ENCODE measurements at places on chromosomes 5 and 9.

DNA sequence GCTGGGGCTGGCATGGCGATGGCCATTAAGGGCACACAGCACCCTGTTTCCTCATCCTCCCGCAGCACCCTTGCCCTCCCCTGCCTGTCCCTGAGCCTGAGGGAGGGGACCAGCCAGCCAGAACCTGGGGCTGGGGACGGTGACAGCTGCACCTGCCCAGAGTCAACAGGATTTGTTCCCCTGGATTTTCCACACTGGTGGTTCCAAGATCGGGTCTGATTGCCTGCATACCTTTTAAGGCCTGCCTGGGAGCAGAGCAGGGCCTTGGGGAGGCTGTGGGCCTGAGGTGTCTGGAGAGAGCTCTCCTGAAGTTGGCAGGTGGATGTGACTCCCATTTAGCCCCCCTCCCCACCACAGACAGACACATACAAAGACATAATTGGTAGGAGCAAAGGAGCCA, 61.0 kb upstream of the C5orf58 start:
- DNase-seq: no peak

DNA sequence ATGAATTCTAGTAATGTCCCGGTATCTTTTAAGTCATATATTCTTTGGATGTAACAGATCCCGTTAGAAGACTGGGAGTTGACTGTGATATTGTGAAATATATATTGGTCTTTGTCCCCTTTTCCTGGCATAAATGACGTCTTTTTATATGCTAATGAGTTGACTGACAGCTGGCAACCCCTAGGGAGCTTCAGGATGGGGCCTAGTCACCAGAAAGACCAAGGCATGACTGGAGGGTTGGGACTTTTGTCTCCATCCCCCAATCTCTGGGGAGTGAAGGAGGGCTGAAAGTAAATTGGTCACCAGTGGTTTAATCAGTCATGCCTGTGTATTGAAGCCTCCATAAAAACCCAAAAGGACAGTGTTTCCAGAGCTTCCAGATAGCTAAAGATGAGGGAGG, 241.6 kb downstream of the PJA2 start:
- no peak for DNase-seq

DNA sequence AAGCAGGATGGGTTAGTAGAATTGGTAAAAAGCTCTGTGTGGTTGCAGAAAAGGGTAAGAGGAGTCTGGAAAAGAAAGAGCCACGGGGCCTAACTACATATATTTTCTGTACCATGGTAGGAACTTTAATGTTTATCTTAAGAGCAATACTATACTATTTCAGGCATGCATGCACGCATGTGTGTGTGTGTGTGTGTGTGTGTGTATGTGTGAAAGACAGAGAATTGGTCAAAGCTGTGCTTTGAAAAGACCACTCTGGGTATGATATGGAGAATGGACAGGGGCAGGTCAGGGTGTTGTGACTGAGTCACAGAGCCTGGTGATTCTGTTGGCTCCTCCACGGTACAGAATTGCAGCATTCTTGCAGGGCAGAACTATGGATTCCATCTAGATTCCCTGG, 339.3 kb downstream of the SLIT3 start:
- no peak for DNase-seq

DNA sequence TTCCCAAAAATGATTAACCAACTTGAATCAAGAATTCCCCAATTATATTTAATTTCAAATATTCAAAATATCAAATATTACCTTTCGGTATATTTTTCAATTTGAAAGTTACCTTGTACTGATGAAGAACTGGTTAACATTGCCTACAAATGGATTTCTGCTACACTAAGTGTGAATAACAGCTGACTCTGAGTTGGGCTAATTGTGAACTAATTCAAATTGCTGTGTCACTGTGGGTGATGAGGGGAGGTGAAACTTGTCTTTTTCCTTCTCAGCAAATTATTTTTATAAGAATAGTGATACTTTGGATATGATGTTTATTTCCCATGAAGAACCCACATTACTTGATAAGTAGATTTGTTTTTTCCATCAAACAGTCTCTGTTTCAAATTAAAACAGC, 103.4 kb upstream of the RPS23 start:
- DNase-seq: no peak

DNA sequence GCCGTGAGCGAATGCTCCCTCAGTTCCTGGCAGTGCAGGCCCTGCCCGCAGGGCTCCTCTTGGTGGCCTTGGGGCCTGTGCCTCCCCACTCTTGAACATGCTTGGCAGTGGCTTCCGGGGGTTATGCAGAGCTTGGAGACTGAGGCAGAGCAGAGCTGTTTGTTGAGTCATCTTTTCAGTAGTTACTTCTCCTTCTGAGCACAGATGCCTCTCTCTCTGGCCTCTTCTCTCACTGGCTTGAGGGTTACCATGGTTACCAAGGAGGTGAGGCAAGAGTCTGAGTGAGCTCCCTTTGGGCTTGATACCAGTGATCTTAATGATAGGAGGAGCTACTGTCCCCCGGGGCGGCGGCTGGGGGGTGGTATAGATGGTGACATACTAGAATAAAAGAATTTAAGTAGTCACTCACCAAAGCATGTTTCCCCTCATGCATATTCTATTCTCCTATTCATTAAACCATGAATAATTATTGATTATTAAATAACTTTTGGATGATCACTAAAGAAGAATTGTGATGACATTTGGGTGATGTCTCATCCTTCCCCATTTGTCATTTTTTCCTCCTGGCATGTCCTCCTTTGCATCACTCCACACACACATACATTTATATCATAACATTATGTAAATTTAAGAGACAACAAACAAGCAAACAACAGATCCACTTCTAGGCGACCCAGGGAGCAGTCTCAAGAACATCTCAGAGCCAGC, 111.1 kb downstream of the ARHGAP26 start:
- DNase-seq: no peak

DNA sequence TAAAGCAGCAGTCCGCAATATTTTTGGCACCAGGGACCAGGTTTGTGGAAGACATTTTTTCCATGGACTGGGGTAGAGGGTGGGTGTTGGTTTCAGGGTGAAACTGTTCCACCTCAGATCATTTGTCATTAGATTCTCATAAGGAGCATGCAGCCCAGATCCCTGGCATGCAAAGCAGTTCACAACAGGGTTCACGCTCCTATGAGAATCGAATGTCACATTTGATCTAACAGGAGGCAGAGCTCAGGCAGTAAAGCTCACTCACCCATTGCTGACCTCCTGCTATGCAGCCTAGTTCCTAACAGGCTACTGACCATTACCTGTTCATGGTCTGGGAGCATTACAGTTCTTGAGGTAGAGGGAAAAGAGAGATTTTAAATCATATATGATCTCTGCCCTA, 241.5 kb upstream of the COX7C start:
- DNase-seq: no peak

DNA sequence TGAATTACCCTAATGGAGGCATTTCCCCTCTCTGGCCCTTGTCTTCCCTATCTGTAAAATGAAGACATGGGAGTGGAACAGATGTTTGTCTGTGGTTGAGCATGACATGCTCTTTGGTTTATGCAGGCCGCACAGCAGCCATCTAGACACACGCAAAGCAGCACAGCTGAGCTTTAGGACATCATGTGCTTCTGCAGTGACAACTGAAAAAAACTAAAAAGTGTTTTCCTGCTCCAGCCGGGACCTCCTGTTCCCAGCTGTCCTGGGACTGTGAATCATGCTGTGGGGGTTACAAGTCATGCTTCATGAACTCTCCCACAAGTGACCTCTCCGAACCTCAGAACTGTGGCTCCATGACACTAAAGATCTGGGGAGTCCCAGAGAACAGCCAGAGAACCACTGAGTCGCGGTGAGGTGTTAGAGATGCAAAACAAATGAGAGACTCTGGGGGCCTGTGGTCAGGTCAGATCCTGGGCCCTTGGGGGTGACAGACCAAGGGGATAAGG, 1.7 kb downstream of the SMIM3 start:
- DNase-seq: no peak

DNA sequence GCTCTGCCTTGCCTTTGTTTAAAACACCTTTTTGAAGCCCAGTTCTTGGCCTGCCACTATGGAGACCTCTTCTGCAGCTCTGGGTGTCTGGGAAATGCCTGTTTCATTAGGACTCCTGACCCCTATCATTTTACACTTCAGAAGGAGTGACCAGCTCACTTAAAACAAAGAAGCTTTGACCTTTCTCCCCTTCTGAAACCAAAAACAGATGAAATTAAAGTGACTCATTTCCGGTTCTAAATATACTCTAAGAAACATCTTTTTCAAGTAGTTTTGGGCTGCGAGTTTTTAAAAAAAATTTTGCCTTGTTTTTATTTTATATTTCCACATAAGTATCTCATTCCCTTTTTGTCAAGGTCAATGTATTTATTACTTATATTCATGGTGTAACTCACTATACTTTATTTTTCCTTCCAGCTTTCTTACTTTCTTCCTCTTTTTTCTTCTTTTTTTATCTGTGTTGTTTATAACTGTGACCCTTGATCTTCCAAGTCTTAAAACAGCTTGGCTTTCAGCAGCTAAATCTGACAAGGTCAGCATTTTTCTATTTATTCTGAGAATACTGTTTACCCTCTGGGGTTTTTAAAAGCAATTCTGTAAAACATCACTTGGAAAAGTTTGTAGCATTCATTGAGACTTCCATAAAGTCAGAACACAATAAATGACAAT, 672.9 kb downstream of the NR2F1-AS1 start:
- no peak for DNase-seq

- no peak for DNase-seq
These were observed 13.0 kb upstream of the GLIPR2 start for GRCh38 chr9:36123515-36123914.

GRCh38 chr9:129428864-129429577, 191.9 kb downstream of the C9orf50 start:
- DNase-seq: no peak

DNA sequence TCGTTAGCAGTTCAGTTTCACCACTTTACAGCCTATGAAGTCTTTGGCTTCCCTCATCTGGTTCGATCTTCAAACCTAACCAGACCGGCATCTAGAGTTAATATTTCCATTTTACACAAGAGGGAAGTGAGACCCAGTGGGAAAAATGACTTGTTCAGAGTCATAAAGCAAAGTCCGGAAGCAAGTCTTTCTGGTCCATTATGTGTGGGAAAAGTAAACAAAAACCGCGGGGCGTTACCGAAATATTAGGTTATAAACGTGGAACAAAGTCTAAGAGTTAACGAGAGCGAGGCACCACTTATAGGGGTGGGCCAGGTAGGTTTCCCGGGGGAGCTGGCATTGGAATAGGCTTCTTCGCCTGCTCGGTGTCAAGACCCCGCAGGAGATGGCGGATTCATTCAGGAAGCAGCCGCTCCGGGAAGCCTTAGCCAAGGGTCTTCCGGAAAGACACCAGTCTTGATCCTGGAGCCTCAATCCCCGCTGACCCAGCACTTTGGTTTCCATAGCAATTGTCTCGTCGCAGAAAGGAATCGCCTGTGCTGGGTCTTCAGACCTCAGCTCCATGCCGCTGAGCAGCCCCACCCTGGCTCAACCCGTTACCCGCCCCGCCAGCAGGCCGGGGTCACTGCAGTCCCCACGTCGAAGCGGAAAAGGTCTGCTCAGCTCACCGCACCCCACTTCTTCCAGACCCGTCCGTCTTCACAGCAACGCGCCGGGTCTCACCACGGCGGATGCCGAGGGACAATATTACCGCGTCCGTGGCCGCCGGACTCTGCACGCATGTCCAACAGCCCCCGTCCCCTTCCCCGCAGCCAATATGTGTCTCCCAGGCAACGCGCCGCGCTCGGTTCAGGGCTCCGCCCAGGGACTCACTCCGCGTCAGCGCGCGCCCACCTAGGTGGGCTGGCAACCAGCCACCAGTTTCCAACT, at the start of gene C5orf52:
C5orf52 (plus strand) TSS at position 872 of the 930 bp plus-strand sequence. CDS start 82 bp downstream, outside the sequence.
- no peak for DNase-seq

DNA sequence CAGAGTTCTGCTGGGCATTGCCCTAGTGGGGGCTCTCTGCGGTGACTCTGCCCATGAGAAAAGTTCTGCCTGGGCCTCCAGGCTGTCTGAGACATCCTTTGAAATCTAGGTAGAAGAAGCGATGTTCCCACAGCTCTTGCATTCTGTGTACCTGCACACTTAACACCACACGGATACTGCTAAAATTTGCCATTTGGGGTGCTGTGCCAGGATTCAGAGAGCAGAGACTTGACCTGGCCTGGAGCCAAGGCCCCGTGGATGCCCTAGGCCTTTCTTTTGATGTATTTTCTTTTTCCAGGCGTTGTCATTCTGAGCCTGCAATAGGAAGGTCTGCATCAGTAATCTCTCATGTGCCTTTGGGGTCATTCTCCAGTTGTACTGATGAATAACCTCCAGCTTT, 89.3 kb upstream of the IL12B start:
- no peak for DNase-seq

DNA sequence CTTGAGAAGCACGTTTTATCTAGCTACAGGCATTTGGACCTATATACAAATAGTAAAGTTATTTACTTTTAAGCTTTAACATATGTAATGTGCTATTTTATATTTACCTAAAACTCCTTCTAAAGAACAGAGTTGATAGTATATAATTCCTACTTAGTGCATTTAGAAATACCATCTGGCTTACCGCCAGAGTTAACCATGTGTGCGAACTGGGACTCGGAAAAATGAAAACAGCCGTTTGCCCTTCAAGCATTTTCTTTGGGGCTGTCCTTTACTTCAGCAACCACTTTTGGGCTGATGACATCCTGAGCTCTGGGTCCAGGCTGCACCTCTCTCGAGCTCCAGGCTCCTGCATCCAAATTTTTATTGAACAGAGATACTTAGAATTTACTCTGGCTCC, 21.9 kb upstream of the DHFR start:
- no peak for DNase-seq

GRCh38 chr9:69822116-69822750, 1.6 kb downstream of the CFAP95 start:
- DNase-seq: no peak

DNA sequence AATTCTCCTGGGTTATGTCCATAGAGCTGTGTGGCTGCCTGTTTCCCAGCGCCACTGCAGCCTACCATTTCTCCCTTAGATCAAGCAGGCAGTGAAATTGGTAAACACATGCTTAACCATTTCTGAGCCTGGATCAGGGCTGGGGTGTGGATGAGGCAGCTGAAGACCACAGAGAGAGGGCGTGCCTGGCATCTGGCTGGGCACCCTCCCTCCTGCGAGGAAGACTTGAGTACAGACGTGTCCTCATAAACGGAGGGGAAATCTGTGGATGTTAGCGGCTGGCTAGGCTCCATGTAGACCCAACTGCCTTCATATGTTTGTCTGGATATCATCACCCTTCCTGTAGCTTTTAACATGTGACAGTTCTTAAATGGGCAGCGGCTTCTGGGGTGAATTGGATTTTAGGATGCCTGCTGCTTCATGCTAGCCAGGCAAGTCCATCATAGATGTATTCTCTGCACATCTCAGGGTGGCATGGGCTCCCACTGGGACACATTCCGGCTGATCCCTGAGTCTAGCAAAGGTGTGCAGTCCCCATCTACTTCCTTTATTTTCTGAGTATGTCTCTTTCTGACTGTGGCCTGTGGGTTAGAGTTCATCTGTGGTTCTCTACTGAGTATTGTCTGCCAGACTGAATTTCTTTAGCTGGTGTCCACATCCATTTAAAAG, 11.0 kb downstream of the RGS3 start:
- DNase-seq: no peak

DNA sequence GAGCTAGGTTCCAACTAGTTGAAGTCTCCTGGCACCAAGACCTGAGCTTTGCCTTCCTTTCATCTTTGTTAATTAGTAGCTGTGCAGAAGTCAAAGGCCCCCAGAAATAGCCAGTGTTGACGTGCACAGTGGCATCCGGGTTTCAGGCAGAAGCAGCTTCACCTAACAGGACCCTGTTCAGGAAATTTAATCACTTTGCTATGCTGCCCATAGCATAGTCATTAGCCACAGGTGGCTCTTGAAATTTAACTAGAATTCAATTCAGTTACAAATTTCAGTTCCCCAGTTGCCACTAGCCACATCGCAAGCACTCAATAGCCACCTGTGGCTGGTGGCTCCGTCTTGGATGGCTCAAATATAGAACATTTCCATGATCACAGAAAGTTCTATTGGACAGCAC, 179.1 kb downstream of the GOLPH3 start:
- no peak for DNase-seq

All from NCI-H146 (cell line).